ENCODE measurements at places on chromosomes 11 and 22. TPM values are rescaled to one million over a fixed set of nuclear protein-coding genes. Genes with fewer than 3 reads are reported as not detected.

The ANO5 gene
- not detected for total RNA-seq

The OR52E8 gene
- not detected for total RNA-seq

The OR4D11 gene
- total RNA-seq, result not detected

The ZP1 gene
- 0.28 TPM for total RNA-seq

GRCh38 chr11:125140233-125140632, 24.3 kb upstream of the PKNOX2 start:
- no peak for DNase-seq

DNA sequence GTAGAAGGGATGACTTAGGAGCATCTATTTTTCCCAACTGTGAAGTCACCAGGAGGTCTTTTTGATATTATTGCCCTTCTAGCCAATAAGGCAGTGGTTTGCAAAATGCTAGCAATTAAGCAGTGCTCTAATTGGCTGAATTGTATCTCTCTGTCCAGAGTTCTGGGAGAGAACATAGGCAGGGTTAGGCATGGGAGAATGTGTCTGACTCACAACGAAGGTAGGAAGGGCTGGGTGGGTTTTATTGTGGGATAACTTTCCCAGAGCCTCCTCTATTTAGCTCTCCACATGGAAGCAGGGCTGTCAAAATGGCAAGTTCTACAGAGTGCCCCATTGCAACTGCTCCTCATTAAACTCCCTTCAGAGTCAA, 415.9 kb upstream of the CADM1 start:
- peak; percentile 67 for DNase-seq

- DNase-seq, result peak; percentile 20
Observed at GRCh38 chr11:130144861-130145281, 14.7 kb upstream of the ST14 start.

GRCh38 chr11:130159657-130160497, at the start of gene ST14:
TSS of gene ST14 (plus strand) at chr11:130159782. CDS start at chr11:130159980, 198 bp downstream.
- no peak for DNase-seq

DNA sequence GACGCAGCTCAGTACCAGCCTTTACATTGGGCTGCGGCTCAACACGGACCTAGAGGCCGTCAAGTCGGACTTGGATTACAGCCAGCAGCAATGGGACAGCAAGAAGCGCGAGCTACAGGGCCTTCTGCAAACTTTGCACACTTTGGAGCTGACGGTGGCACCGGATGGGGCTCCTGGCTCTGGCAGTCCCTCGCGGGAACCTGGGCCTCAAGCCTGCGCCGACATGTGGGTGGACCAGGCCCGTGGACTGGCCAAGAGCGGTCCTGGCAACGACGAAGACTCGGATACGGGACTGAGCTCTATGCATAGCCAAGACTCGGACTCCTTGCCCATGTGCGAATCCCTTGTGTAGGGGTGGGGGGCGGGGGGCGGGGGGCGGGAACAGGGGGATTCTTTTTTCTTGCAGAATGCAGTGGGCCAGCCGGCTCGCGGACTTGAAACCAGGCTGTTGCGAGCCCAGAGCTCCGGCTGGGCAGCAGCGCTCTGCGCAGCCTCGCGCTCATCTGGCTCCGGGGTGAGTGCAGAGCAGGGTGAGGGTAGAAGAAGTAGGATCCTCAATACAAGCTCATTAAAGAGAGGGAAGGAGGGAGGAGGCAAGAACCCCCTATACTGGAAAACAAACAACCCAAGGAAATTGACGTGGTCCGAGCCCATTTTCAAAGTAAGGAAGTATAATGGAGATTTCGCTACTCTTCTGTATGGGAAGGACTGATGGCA, 1.8 kb downstream of the RASSF10 start:
- DNase-seq, result no peak

GRCh38 chr11:134949121-134950090, 537.4 kb upstream of the B3GAT1 start:
- peak; percentile 77 for DNase-seq

- peak; percentile 15 for DNase-seq
Observed at GRCh38 chr11:103315248-103315647, 206.0 kb downstream of the DYNC2H1 start.

- no peak for DNase-seq
Observed at GRCh38 chr11:8095806-8096522, 15.0 kb downstream of the TUB start.

- peak; percentile 80 for DNase-seq
Observed at GRCh38 chr11:6473451-6474412, at the start of gene TRIM3. TSS of gene TRIM3 (minus strand) at chr11:6473941. CDS start at chr11:6465695, 8,246 bp downstream.

GRCh38 chr11:63872800-63873197, 33.9 kb downstream of the MARK2 start:
- DNase-seq, result no peak

All from IMR-90 (cell line).